Activated naive CD4-positive, alpha-beta T cell treated with anti-CD3 and anti-CD28 coated beads for 36 hours (primary cell): ENCODE measurements at places on chromosomes 5 and 9. TPM values are rescaled to one million over a fixed set of nuclear protein-coding genes. Genes with fewer than 3 reads are reported as not detected.
A peak's percentile ranks its signal among the peaks of the same experiment; 100 is the strongest.

GRCh38 chr5:178590141-178590923 lies at the start of gene COL23A1:
Gene COL23A1, minus strand, starts transcription at chr5:178590393.
- DNase-seq = peak; percentile 63

- no peak for DNase-seq
Observed at GRCh38 chr9:131400627-131401026, 6.7 kb downstream of the PRRC2B start.

DNA sequence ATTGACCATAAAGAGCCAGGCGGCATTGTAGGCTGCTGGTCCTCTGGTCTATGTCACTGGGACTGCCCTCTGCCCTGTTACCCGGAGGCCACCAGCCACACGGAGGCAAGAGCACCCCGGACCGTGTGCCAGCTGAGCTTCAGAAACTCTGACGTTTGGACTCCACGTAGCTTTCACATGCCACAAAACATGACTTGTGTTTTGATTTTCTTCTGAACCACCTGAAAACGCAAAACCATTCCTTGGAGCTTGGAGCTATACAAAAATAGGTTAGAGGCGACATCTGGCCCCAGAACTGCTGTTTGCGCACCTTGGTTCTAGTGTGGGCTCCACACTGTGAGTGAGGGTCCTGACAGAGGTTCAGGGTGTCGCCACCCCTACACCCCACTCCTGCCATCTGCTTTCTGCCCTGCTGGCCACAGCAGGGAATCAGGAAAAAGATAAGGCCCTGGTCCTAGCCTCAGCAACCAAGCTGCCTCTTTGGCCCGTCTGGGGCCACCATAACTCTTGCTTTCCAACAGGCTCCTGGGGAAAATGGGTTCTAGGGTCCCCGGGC lies 151.3 kb upstream of the IRX2 start:
- no peak for DNase-seq

DNA sequence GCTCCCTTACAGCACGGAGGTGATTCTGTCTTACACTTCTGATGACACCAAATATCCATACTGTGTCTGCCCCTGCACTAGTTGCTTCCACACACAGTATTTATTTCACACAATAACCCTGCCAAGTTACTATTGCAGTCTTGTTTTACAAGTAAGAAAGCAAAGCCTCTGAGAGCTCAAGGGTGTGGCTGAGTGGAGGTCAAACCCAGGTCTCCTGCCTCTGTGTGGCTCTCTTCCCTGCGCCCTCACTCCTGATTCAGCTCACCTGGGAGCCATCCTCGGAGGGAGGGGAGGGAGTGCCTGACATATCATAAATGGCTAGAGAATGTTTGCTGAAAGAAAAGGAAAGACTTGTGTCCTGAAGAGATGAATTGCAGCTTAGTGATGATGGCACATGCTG lies 41.0 kb downstream of the MVB12B start:
- no peak for DNase-seq

The BARHL1 gene
- not detected for total RNA-seq

The UBE2D2 gene
- total RNA-seq = 243 TPM
